ENCODE measurements at places on chromosomes 6 and 20. TPM values are rescaled to one million over a fixed set of nuclear protein-coding genes. Genes with fewer than 3 reads are reported as not detected.

HLA-DQB2 gene
- not detected for total RNA-seq

DNA sequence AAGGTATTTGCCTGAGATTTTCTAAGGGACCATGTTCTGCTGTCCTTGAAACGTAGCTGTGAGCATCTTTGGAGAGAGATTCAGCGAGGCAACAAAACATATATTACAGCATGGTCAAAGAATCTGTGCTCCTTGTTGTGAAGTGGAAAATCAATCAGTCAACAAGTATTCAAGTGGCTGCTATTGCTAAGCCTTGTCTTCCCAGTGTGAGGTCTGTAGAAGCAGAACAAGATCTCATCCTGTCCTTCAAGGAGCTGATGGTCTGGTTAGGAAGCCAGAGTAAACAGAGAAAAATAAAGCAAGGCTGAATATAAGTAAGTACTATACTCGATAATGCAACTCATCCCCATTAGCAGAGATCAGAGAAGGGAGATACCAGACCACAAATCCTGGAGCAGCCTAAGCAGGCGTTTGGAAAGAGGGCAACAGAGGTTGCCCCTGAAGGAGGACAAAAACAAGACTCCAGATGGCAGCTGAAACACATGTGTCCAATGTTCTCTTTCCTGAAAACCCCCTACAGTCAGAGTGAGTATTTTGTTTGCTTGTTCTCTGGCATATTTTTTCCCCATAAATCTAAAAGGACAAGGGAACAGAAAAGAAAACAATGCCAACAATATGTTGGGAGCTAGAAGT is 392.0 kb downstream of the SYNE1 start:
- no peak for DNase-seq

PAK5 gene
- not detected for total RNA-seq

DNA sequence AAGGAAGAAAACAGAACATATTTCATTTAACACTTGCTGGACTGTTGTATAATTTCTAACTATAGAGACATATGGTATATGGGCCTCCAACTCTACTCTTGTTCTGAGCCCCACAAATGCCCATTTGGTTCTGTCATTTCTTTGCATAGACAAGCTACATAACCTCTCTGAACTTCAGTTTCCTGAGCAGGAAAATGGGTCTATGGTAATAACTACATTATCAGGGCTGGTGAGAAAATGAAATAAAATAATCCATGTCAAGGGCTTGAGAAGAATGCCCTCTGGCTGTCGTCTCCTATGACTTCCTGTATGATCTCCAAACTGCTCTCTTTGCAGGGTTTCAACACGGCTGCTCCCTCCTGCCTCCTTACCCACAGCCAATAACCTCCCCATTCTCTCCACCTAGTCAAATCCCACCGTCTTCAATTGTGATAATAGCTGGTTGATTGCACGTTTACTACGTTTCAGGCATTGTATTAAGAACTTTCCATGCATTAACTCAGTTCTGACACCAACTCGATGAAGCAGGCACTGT is 12.0 kb downstream of the ZCCHC3 start:
- no peak for DNase-seq

SNAP25 gene
- not detected for total RNA-seq

DNA sequence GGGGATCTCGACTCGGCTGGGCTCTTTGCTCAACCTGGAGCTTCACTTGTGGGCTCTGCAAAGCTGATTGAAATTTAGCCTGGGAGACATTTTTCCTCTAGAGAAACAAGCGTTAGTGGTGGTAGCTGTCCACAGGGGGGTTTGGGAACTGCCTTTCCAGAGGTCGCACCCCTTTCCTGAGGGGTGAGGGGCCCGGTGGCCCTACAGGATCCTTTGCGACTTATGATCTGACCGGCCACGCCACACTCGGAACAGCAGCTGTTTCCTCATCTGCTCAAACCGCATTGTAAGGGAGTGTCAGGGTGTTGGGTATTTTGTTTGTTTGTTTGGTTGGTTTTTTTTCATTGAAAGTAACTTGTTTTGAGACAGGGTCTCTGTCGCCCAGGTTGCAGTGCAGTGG is 21.0 kb downstream of the PNLDC1 start:
- no peak for DNase-seq

DNA sequence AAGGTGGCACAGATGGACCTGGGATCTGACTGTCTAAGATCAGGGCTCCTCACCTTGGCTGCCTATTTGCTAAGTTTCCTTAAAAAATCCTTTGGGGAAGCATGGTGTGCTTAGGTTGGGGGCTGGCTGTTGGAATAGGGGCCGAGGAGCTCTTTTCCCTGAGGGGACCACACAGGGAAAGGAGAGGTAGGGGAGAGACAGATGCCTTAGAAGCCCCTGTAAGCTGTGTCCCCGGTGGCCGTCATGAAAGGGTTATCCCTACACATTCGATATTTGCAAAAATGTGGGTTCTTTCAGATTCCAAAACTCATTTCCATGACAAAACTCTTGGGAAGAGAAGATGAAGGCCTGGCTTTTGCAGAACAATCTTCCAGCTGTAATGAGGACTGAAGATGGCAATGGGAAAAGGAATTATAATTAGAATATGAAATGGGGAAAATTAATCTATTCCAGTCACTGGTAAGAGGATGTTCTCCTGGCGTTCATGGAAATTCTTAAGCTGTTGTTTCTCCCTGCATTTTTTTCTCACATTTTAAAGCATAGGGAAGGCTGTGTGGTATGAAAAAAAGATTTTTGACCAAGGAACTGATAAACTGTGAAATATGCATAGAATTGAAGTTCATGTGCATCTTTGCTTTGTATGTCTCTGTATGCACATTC is 53.8 kb downstream of the TOX2 start:
- DNase-seq, result no peak

DNA sequence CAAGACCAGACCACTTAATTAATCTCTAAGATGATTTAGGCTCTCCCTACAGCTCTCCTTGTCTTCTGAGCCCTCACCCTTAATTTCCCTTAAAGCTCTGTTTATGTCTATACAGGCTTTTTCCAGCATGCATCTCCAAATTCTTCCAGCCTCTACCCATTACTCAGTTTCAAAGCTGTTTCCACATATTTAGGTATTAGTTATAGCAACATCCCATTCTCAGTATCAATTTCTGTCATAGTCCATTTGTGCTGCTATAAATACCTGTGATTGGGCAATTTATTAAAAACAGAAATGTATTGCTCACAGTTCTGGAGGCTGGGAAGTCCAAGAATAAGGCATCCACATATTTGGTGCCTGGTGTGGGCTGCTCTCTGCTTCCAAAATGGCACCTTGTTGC is 2.3 kb upstream of the SERPINB1 start:
- DNase-seq, result no peak

DNA sequence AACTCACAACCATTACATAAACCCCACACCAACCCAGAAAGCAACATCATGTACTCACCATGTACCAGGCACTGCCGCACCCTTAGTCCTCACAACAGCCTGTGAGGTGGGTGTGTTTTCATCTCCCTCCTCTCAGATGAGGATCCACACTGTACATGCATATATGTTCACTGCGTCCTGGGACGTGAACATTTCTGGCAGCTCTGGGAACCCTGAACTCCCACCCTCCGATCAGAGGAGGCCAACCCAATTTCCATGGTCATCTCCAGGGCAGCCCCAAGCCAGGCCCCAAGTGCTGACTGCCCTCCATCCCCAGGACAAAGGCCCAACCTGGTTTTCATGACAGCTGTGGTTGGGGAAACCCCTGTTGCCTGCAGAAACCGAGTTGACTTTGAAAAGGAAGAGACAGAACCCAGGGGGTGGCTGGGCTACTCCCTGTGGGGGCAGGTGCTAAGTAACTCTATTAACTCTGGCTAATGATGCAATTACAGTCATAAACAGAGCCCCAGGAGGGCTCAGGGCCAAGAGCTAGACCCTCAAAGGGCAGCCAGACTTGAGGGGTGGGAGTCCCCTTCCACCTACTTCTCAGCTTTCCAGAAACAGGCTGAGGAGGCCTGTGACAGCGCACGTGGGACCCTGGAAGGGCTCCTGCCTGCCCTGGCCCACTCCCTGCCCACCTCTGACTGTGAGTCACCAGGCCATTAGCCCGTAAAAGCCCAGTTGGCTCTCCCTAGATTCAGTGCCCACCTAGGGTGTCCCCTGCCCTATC is 2.6 kb downstream of the TFEB start:
- peak; percentile 43 for DNase-seq

DDO gene
- total RNA-seq, result 0.07 TPM

SCGN gene
- not detected for total RNA-seq

GRCh38 chr20:58549231-58550209 is 34.3 kb upstream of the APCDD1L start:
- no peak for DNase-seq

DNA sequence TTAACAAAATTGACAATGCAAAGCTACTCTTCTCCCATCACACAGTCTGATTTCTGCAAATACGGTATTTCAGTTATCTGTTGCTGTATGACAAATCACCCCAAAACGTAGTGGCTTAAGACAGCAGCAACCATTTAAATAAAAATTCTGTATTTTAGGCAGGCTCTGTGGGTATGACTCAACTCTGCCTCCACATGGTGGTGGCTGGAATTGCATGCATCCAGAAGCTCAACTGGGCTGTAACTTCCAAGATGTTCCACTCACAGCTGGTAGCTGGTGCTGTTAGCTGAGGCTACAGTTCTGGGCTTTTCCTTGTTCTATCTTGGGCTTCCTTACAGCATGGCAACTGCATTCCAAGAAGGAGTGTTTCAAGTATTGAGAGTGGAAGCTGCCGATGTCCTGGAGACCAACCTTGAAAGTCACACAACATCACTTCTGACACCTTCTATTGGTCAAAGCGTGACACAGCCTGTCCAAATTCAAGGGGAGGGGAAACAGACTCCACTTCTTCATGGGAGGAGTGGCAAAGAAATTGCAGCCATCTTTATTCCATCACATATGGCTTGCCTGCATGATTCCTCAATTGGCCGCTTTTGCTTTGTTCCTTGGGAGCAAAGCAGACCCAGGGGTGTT is 39.7 kb upstream of the TULP1 start:
- DNase-seq, result no peak

MAPK13 gene
- 34.0 TPM for total RNA-seq

NCOA7 gene
- 14.7 TPM for total RNA-seq

DNA sequence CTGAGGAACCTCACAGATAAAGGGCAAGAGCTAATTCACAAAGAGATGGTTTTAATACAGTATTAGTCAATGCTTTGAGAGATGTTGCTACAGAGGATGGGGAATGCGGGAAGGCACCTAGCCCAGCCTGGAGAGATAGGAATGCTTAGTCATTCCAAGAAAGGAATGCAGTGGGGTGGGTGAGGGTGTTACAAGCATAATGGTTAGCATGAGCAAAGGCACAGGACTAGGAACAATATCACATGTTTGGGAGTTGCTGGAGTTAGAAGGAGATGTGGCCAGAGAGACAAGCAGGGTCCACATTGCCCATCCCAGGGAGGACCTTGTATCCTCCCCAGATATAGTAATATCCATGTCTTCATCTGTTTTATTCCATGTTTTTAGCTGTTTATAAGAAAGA is 107.0 kb upstream of the OGFRL1 start:
- peak; percentile 90 for DNase-seq

DNA sequence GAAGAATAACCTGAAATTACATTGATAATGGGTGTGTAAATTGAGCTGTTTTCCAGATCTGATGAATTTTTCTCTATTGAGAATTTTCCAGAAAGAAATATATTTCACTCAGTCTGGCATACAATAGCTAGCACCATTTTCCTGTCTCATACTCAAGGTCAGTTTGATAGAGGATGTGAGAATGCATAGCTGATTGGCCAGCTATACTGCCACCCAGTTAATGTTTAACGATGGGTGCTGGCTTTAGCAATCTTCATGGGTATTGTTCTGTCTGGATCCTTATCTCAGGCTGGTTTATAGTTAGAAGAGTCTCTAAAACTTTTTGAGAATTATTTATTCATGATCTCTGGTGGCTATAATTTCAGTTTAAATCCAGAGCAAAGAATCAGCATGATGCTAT is 147.4 kb downstream of the HDGFL1 start:
- no peak for DNase-seq

- no peak for DNase-seq
Observed at GRCh38 chr6:51463321-51463720, 624.1 kb downstream of the PKHD1 start.

GRCh38 chr20:17825960-17826843 is 126.4 kb downstream of the BANF2 start:
- no peak for DNase-seq

TFAP2A gene
- 37.0 TPM for total RNA-seq

RSPH4A gene
- total RNA-seq, result 0.14 TPM

- DNase-seq, result no peak
Observed at GRCh38 chr6:35088281-35089215, 52.6 kb downstream of the TCP11 start.

- DNase-seq, result no peak
Observed at GRCh38 chr6:26175033-26175427, 87.8 kb downstream of the HFE start.

GRCh38 chr20:64144144-64144912 is 19.9 kb upstream of the MYT1 start:
- DNase-seq, result no peak

DNA sequence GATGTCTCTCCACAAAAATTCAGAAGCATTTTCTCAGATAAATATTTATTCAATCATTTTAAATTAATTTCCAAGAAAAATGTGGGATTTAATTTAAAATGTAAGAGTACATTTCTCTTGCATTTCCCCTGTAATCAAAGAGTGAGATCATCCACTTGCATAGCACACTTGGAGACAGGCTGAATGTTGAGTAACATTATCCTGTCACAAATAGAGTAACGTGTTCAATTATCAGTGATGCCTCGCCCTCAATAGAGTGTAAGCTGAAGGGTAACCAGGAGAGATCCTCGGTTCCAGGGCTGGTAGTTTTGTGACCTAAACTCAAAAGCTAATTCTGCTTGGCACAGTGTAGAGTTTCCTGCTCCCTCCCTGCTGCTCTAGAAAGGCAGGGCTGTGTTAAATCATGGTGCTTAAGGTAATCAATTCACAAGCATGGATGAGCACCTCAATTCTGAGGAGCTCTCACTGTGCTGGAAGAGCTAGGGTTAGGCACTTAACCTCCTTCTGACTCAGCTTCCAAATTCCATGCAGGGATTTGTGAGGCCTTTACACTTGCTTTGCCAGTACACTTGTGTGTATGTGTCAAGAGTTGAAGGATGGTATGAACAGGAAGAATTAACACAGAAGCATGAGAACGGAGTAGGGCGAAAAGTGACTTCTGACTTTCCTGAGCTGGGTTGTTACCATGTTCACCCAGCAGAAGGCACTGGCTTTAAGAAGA is 56.6 kb downstream of the MMUT start:
- DNase-seq, result peak; percentile 29

- peak; percentile 39 for DNase-seq
Observed at GRCh38 chr6:42424906-42425474, 26.7 kb downstream of the TRERF1 start.

HBS1L gene
- total RNA-seq, result 86.9 TPM

BPIFA1 gene
- total RNA-seq, result not detected

- no peak for DNase-seq
Observed at GRCh38 chr6:138159246-138159645, 2.5 kb upstream of the ARFGEF3 start.

DNA sequence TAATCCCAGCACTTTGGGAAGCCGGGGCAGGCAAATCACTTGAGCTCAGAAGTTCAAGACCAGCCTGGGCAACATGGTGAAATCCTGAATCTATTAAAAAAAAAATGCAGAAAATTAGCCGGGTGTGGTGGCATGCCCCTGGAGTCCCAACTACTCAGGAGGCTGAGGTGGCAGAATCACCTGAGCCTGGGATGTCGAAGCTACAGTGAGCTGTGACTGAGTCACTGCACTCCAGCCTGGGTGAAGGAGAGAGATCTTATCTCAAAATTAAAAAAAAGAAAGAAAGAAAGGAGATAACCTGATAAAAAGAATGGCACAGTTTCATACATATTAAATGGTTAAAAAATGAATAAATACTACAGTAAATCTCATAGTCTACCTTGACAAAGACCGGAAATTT is 123.6 kb upstream of the TNFAIP3 start:
- DNase-seq, result peak; percentile 54

PRDM13 gene
- not detected for total RNA-seq
